ENCODE measurements at places on chromosomes 2 and 18.
A peak's percentile ranks its signal among the peaks of the same experiment; 100 is the strongest.

- DNase-seq, result no peak
Measured at GRCh38 chr2:172788871-172789270, 53.2 kb downstream of the RAPGEF4 start.

- DNase-seq, result no peak
Measured at GRCh38 chr2:8578335-8579244, 103.3 kb upstream of the ID2 start.

DNA sequence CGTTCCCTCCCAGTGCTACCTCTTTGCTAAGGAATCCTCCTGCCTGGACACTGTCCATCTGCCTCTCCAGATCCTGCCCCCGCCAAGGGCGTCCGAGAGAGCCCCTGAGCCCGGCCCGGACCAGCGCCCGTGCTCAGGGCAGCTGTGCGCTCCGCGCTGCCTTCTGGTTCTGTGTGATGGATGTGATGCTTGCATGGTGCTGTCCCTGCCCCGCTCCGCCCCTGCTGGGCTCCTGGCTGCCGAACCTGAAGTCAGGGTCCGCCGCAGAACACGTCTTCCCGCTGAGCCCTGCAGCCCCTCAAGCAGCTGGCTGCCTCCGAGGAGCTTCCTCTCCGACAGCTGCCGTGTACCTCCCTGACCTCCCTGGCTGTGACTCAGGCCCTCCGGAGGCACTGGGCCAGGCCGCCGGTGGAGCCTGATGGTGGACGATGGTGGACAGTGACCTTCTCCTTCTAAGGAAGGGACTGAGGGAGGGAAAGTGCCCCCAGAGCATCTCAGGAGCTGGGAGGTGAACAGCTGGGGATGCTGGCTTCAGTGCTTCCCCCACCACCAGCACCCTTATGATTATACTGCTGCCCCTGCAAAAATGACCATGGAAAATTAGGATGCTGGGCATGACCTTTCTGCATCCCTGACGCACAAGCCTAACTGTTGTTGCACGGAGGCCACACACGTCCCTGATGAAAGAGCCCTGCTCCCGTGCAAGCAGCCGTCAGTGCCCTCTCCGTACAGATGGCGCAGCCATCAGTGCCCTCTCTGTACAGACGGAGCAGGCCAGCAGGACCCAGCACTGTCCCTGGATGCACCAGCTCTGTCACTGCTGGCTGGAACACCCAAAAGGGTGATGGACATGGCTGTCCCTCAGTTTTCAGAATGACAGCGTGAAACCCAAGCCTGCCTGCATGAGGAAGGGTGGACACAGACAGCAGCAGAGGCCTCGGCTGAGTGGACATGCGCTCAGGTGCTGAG, 99.3 kb downstream of the TPO start:
- DNase-seq, result no peak

DNA sequence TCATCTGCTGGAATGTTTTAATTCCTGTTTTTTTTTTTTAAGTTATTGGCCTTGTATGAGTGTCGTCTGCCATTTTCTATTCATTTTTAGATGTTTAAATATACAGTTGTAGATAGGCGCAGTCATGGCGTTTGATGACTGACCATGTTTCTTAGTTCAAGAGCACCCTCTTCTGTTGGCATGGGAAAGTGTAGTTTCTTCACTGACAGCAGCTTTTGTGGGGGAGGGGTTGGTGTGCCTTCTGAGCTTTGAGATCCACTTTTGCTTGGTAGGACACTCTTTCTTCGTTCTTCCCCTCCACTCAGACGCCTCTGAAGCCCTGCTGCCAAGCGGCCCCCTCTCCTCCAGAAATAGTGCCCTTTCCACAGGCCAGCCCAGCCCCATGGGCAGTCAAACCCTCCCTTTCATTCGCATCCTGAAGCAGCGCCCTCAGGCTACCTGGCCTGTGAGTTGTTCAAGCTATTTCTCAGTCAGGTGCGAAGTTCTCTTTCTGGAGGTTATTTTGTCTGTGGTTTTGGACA, 492.0 kb downstream of the TNS1 start:
- DNase-seq, result peak; percentile 81

- no peak for DNase-seq
Measured at GRCh38 chr2:26652361-26653041, 11.3 kb upstream of the CIB4 start.

DNA sequence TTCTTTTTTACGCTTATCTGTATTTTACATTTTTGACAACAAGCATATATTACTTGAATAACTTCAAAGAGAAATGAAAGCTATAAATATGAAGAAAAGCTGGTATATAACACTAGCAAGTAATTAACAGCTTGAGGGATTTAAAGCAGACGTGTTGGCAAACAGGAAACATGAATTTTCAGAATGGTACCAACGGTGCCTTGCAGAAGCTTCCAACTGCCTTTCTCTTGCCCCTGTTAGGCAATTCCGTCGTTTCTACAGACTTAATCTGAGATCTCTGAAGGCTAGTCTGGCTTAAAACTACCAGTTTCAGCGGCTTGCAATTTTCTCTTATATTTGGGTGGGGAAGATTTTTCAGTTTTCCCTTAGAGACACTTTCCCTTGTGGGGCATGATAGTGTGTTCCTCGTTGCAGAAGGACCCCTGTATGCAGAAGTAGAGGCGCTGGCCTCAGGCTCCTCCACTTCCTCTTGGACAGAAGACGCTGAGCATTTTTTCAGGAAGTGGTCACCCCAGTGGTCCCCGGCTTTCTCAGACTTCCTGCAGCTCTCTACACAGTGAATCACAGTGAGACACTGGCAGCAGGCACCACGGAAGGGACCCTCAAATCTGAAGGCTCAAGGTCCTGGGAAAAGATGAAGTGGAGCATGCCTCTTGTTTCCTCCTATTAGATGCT, 56.2 kb upstream of the SLC16A14 start:
- peak; percentile 72 for DNase-seq

DNA sequence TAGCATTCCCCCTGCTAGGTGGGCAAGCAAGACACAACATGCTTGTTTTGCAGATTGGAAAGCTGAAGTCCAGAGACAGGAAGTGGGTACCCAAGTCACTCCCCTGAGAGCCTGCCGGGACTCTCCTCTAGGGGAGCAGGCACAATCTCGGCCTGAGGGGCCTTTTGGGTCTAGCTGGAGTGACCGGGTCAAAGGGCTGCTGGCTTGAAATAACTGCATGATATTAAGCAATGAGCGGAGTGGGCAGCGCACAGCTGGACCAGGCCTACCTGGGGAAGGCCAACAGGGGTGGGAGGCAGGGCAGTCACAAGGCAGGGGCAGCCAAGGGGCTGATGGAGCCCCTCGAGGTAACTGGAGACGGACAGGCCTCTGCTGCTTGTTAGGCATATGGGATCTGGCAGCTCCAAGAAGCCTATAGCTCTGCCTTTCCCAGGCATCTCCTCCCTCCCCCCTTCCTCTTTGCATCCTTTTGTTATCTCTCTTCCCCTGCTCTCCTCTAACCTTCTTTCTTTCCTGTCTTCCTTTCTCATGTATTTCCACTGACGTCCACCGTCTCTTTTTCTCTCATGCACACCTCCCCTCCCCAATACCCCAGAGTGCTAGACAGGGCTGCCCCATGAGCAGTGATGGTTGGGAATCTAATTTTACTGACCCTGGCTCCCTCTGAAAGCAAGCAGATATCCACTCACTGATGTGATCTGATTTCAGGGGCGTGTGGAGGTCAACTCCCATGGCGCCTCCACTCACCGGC, 237.5 kb downstream of the LOXHD1 start:
- no peak for DNase-seq

GRCh38 chr2:168346725-168347477, 99.5 kb upstream of the STK39 start:
- peak; percentile 80 for DNase-seq

DNA sequence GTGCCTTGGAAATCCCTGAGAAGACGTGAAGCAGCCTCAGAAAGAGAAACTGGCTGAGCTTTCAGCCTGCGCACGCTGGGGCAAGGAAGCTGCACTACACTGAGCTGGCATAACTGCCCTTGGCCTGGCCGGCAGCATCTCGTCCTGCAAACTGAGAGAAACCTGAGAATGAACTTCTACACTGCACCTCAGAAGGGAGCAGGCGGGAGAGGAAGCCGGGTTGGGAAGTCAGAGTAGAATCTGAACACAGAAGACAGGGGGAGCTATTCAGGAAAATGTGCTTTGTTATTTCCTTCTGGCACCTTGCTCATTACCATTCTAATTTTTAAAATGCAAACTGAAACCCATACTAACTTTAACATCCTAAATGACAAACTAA, 70.9 kb downstream of the ZEB2 start:
- no peak for DNase-seq

GRCh38 chr18:66461344-66461743, 142.5 kb downstream of the CDH19 start:
- DNase-seq, result no peak

DNA sequence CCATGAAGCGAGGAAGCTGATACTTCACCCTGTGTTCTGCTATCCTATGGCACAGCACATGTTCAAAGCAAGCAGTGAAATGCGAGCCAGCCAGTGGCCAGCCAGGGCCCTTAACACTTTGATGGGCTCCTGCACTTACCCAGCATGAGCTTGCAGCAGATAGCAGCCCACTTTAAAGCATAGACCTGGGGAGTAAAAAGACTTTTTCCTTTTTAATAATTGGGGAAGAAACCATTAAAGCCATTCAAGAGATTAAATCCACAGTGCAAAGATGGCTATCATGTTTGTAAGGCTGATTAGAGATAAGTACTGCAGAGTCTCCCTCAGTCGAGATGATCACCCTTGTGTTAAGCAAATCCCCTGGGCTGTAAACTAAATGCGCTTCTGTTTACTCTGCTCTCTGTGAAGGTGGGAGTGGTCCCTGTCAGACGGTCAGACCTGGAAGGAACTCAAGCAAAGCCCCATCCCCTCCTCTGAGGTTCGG, 15.7 kb downstream of the CCBE1 start:
- no peak for DNase-seq

DNA sequence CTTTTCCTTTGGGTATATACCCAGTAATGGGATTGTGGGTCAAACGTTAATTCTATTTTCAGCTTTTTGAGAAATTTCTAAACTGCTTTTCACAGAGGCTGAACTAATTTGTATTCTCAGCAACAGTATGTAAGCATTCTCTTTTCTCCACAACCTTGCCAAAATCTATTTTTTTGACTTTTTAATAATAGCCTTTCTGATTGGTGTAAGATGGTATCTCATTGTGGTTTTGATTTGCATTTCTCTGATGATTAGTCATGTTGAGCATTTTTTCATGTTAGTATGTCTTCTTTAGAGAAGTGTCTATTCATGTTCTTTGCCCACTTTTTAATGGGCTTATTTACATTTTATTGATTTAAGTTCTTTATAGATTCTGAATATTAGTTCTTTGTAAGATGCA, 145.5 kb downstream of the TRABD2A start:
- DNase-seq, result no peak

GRCh38 chr2:169509298-169509885, at the start of gene KLHL41:
KLHL41 (plus strand) TSS chr2:169509702; CDS start chr2:169509779, 77 bp downstream.
- DNase-seq, result peak; percentile 6

- no peak for DNase-seq
Measured at GRCh38 chr18:76259711-76260110, 235.3 kb downstream of the ZNF516 start.

GRCh38 chr2:172488556-172488955, 61.2 kb downstream of the ITGA6 start:
- DNase-seq, result no peak

GRCh38 chr2:202530038-202530437, 104.7 kb upstream of the FAM117B start:
- DNase-seq, result no peak

DNA sequence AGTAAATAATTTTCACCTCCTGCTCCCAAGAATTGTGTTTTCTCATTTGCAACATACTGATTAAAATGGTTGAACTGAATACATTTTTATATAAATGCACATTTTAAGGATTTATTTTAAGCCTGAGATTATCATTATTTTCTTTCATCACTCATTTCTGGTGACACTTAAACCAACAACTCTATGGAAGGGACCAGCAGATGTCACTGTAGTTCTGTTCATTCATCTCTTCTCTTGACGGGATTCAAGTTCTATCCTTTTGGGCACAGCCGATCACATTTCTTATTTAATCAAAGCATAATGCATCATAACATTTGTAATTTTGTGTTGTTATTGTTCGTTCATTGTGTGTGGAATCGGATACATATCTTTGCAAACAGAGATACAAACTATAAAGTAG, 417.9 kb downstream of the HRH4 start:
- DNase-seq, result peak; percentile 2

DNA sequence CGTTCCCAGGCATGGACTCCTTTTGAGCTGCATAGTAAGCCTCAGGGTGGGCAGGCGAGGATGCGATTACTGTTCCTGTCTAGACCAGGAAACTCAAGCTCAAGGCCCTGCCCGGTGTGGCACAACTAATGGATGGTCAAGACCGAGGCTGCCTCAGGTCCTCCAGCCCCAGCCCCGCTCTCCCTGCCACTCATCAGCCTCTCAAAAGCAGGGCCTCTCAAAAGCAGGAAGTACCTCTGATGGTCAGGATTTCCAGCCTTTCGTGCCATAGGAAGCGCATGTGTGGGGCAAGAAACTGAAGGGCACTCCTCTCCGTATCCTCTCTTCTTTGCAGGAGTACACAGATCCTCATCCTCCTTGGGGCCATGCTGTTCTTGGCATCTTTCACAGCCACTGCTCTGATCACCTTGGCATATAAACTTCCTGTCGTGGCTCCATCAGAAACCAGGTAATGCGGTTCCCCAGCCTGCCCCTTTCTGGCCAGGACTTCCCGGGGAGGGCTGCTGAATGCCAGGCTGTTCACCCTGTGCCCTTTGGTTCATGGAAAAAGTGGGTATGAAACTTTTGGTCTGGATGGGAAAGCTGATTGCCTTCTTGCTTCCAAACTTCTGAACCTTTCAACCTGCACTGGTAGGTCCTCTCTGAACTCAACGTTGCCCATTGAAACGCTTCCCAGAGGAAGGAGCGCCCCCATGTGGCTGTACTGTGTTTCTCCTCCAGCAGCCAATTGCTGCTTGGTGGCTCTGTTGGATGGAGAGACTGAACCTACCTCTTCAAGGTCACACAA, 82.8 kb upstream of the SEC11C start:
- peak; percentile 79 for DNase-seq

DNA sequence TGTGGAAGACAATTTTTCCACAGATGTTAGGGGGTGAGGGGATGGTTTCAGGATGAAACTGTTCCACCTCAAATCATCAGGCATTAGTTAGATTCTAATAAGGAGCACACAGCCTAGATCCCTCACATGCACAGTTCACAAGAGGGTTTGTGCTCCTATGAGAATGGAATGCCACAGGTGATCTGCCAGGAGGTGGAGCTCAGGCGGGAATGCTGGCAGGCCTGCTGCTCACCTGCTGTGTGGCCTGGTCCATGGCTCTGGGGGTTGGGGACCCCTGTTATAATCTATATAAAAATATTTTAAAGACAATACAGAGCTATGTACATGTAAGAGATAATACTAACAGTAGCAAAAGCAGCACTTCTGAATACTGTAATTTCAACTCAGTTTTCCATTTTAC, 19.2 kb downstream of the CWC22 start:
- DNase-seq, result no peak

- DNase-seq, result no peak
Measured at GRCh38 chr18:59079264-59079663, 60.4 kb upstream of the SEC11C start.
